Vagina (tissue), 2 donors: ENCODE measurements at places on chromosomes 7 and 10. TPM values are rescaled to one million over a fixed set of nuclear protein-coding genes. Genes with fewer than 3 reads are reported as not detected.

The ANKRD30A gene
- total RNA-seq, result not detected

The CYP17A1 gene
- total RNA-seq, result 43.2 TPM

DNA sequence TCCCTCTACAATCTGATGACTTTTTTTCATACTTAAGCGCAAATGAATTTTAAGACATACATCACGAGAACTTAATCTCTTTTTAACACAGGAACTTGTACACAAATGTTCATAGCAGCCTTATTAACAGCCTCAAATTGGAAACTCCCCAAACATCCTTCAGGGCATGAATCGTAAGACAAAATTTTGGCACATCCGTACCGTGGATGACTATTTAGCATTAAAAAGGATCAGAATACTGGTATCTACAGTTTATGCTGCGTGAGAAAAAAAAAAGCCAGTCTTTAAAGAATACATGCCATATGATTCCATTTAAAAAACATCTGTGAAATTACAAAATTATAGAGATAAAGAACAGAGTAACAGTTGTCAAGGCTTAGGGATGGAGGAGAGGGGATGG lies 46.8 kb downstream of the PDE1C start:
- DNase-seq, result no peak

DNA sequence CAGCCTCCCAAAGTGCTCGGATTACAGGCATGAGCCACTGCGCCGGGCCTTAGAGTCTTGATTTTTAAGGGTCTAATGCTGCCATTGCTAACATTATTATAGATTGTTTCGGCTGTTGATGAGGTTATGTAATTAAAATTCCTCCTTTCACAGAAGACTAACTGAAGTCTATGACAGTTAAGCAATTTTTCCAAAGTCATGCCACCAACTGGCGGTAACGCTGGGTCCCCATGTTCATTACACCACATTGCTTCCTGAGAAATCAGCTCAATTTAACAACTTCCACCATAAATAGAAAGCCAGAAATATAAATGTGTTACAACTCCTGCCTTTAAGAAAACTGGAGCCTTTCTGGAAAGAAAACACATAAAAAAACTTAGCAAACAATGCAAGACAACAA lies 3.5 kb downstream of the ERLIN1 start:
- no peak for DNase-seq

DNA sequence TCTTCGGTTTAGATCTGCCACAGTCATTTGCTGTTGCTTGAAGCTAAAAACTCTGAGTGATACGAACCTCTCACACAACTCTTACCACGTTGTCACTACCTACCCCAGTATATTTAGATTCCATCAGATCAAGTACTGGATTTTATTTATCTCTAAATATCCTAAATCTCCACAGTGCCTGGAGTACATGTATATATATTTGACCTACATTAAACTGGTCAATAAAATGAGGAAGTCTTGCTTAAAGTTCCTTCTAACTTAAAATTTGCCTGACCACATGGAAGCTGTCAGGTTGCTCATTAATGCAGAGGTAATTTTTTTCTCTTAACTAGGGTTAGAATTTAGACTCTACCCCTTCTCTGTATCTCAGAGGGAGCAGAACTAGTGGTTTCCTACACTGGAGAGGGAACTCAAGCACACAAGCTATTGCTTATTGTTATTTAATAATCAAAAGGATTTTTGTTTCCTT lies 3.1 kb upstream of the MACC1 start:
- no peak for DNase-seq

DNA sequence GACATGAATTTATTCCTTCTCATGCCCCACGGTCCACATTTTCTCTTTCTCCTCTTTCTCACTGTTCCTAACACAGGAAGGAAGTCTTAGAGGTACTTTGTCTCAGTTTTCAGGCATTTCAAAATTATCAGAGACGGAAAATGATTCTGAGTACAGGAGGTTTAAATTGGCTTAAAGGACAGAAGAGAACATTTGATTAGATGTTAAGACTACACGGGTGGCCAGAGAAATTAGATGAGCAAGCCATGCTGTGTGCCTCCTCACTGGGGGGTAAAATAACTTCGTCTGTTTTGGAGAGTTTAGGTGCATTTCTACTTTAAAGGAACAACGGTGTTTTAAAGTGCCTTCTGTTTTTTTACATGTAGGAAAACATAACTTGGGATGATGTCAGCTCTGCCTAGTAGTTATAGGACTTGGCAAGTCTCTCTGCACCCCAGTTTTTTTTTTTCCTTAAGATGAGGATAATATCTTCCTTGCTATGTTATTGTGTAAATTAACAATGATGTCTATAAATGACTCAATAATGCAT lies 66.9 kb downstream of the MCMBP start:
- DNase-seq, result no peak
